ENCODE measurements at places on chromosomes 13 and 19.

DNA sequence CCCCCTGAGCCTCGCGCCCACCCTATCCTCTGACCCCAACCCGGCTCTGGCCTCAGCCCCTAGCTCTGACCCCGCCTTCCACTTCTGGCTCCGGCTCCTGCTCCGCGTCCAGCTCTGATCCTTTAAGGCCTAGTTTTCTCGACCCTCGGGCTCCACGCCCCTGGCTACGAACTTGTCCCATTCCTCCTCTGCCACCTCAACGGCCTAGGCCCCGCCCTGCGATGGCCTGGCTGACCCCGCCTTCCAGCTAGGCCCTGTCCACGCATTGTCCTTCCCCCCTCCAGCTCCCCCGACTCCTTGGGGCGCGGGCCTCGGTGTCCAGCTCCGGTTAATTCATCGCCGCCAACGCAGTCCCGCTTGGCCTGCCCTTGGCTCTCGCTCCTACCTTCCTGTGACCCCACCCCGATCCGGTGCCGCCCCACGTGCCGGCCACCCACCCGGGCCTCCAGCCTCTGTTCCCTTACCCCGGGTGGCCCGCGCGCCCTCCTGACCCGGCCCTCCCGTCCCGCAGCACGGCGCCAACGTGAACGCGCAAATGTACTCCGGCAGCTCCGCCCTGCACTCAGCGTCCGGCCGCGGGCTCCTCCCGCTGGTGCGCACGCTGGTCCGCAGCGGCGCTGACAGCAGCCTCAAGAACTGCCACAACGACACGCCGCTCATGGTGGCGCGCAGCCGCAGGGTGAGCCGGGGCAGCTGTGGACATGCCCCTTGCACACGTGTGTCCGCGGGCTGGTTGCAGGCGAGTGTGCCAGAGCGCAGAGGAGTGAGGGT lies 9.4 kb downstream of the BCL3 start:
- no peak for DNase-seq

DNA sequence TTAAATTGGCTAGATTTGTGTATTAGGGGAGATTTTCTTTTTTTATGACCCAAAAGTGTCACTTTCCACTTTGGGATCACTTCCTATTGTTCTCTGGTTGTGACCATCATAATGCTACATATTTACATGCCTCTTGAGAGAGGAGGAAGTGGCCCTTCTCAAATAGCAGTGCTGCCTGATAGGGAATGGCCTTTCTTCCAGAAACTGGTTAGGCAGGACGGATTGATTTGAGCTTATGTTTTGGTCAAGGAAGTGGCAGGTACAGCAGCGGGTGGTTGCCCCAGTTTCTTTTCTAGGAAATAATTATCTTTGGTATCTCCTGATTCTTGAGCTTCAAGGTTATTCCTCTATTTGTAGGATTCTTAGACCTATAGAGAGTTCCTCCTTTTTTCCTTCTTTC lies 21.9 kb upstream of the WTIP start:
- DNase-seq, result no peak

- DNase-seq, result no peak
Observed at GRCh38 chr13:69600811-69601210, 506.8 kb upstream of the ATXN8OS start.

DNA sequence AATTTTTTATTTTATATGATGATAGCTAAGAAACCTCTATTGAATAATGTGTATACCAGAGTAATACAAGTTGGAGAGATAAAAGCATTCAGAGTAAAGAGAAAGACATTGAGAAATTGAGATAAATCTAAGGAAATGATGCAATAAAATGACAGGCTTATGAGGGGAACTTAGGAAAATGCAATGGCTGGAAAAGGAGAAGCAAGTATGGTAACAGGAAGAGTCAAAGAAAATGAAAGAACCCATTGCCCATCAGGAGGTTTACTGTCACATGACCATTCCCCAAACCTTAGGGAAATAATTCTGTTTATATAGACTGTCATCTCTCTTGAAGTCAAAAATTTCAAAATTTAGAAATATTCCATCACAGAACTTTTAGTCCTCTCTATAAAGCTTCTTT lies 808.0 kb upstream of the PRR20A start:
- DNase-seq, result no peak

GRCh38 chr19:2431318-2432055 lies 4.1 kb upstream of the TIMM13 start:
- no peak for DNase-seq

DNA sequence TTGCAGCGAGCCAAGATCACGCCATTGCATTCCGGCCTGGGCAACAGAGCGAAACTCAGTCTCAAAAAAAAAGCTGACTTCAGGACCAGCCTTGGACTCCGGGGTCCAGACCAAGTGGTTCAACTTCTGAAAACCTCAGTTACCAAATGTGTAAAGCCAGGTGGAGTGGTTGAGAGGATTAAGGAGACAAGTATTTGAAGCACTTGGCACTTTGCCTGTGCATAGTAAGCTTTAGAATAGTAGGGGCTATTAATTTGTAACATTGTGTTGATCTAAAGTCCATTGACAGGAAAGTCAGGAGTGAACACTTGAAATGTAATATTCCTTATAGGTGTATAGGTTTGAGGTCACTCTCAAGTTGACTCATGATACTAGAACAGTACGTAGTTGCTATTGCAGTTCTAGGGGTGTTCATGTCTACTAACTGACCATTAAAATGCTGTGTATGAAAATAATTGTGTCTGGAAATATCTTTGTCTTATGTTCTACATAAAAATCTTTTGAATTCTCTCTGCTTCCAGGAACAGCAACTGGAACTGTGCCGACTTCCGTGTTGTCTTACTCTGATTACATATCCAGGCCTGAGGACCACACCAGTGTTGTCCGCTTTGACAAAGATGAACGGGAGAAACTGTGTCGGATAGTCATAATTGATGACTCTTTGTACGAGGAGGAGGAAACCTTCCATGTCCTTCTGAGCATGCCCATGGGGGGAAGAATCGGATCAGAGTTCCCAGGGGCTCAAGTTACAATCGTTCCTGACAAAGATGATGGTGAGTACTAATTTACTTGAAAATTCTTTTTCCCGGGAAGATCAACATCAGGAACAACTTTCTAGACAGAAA lies 97.4 kb downstream of the FREM2 start:
- DNase-seq, result no peak

DNA sequence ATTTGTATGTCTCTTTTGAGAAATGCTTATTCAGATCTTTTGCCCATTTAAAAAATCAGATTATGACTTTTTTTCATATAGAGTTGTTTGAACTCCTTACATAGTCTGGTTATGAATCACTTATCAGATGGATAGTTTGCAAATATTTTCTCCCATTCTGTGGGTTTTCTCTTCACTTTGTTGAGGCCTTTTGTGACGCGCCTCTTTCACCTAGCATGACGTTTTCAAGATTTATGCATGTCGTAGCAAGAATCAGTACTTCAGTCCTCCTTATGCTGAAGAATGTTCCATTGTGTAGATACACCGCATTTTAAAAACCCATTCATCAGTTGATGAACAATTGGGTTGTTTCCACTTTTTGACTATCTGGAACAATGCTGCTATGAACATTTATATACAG lies 13.4 kb downstream of the PABPC3 start:
- no peak for DNase-seq

DNA sequence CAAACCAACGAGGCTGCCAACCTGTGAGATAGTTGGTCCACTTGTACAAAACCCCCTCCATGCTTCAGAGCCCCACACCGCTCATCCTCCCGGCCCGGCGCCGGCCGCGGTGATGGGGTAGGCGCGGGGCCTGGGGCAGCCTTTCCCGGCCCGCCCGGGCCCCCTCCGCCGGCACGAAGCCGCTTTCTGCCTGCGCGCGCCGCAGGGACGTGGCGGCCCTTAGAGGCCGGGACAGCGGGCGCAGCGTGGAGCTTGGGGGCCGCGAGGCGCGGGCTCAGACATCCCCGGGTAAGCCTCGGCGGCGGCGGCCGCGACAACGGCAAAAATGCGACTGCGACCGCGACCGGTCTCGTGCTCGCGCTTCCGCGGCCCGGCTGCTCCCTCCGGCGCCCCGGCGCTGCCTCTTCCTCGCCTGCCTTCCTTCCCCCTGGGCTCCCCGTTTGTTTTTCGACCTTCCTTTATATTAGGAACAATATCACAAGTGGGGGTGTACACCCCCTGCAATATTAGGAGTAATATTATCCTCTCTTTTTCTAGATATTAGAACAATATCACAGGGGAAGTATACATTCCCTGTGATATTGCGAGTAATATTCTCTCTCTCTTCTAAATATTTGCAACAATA lies 53.9 kb upstream of the CEACAM21 start:
- DNase-seq, result peak; percentile 49

DNA sequence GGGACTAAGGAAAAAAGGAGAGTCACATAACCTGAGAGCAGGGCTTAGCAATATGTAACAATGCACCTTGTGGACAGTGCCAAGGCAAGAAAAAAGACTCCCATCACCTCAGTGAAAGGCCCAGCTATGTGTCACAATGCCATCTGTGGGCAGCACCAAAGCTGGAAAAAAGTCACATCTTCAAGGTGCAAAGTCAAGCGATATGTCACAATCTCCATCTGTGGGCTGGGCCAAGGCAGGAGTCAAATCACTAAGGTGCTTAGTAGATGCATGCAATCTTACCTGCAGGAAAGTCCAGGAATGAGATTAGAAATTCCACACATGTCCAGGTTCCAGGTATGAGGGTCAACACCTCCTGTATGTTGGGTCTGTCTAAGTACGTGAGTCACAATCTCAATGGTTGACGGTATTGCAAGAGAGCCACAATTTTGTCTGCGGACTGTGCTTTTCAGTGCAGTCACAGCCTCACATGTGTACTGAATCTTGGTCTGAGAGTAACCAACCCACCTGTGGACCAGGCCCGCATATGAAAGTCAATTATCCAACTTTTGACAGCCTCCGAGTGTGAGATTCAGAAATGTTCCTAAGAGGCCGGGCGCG lies 14.8 kb upstream of the ZNF43 start:
- DNase-seq, result no peak

- DNase-seq, result no peak
Observed at GRCh38 chr13:50200988-50201387, 185.7 kb downstream of the KCNRG start.

DNA sequence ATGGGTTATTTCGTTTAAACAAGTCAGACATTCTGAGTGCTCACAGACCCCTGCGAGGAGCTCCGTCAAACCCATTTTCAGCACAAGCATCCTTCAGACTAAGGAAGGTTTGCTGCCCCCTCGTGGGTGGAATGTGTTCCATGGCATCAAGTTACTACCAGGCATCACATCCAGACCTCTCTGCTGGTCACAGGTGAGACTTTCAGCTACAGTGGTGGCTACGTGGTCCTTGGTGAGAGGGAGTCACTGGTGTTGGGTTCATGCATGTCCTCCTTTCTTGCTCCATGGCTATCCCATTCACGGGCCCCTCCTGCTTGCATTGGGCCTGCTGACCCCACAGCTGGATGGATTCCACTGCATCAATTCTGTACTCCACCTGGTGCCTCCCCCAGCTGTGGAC lies 9.1 kb upstream of the LILRB5 start:
- DNase-seq, result peak; percentile 52

- DNase-seq, result no peak
Observed at GRCh38 chr13:109281017-109281902, 505.1 kb downstream of the IRS2 start.

DNA sequence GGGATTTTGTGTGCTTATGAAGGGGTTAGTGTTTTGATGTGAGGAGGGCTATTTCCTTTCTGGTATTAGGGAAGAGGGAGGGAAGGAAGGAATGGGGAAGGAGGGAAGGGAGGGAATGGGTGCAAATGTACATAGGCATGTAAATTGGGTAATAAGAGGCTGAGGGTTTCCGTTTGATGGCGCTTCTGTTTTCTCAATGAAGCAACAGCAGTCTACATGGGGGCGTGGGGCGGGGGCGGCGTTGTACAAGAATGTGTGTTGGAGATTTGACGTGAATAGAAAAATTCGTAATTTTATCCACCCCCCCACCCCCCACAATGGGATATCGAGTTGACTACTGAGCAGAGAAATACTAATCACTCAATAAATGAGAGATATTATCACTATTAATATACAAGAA lies 52.5 kb downstream of the PDS5B start:
- no peak for DNase-seq

DNA sequence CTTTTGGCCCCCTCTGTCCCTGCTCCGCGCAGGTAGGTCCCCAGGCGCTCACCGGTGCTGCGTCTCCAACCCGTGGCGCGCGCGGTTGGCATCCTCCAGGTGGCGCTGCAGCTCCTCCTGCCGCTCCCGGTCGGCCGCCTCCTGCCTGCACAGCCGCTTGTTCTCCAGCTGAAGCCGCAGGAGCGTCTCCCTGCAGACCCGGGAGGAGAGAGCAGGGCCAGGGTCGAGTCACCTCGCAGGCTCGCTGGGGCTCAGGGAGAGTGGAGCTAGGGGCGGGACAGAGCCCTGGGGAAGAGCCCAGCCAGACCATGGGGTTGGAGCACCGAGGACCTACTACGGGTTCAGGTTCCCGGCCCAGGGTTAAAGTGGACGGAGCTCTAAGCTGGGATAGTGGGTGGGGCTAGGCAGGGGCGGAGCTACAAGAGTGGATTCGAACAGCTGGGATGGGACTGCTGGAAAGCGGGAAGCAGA lies 9.3 kb downstream of the HOOK2 start:
- peak; percentile 84 for DNase-seq

DNA sequence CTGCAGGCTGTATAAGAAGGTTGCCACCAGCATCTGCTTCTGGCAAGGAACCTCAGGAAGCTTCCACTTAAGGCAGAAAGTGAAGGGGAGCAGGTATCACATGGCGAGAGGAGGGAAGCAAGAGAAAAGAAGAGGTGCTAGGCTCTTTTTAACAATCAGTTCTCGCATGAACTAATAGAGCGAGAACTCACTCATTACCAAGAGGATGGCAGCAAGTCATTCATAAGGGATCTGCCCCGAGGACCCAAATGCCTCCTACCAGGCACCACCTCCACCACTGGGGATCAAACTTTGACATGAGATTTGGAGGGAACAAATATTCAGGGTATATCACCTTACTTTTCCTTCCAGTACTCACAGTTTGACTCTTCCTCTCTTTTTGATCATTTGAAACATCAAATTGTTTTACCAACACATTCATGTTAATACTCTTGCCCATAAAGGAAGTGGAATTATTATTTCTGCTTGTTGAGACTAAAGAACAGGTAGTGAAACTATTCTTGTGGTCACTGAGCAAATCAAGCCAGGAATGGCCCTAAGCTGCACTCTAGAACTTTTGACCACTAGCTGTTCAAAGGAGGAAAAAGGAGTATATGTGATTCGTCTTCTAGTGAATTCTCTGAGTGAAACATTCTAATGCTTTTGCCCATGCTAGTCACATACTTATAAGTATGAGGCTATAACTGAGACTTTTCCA lies 45.0 kb downstream of the LACC1 start:
- DNase-seq, result no peak

- no peak for DNase-seq
Observed at GRCh38 chr19:31678421-31678820, 329.2 kb upstream of the TSHZ3 start.
